ENCODE measurements at places on chromosomes 5 and 9.

DNA sequence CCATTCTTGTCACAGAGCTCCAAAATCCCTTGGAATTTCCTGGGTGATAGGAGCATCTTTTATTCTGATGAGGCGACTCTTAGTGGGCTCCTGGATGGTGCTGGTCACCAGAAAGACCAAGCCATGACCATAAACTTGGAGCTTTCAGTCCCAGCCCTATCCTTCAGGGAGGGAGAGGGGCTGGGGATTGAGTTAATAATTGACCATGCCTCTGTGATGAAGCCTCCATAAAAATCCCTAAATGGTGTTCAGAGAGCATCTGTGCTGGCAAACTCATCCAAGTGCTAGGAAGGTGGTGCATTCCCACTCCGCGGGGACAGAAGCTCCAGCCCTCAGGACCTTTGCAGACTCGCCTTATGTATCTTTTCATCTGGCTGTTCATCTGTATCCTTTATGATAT is 28.7 kb downstream of the MCCC2 start:
- DNase-seq = no peak

GRCh38 chr5:73204332-73204731 is 31.3 kb downstream of the TMEM174 start:
- DNase-seq = no peak

GRCh38 chr5:150122158-150122510 is 33.5 kb downstream of the PDGFRB start:
- DNase-seq = no peak

DNA sequence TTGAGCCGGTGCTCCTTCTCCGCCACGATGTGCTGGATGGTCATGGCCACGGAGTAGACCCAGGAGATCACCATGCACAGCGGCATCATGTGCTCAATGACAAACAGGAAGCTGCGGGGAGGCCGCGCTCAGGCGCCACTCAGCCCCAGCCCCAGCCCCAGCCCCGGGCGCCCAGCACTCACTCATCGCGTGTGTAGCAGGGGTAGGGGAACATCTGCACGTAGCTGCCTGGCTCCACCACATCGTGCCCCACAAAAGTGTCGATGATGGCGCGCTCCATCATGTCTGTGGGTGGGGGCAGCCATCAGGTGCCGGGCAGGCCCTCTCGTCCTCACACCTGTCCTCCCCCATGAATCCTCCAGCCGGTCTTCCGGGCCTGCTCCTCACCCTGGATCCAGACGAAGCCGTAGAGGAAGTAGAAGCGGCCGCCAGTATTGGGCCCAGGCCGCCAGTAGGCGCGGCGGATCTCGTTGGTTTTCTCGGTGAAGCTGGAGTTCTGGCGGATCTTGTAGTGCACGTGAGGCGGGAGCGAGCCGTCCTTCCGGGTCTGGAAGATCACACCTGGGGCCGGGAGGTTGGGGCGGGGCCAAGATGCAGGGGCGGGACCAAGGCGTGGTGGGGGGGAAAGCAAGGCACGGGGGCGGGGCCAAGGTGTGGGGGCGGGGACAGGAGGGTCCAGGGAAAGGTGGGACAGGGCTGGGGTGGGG is 10.1 kb downstream of the ABCA2 start:
- no peak for DNase-seq

DNA sequence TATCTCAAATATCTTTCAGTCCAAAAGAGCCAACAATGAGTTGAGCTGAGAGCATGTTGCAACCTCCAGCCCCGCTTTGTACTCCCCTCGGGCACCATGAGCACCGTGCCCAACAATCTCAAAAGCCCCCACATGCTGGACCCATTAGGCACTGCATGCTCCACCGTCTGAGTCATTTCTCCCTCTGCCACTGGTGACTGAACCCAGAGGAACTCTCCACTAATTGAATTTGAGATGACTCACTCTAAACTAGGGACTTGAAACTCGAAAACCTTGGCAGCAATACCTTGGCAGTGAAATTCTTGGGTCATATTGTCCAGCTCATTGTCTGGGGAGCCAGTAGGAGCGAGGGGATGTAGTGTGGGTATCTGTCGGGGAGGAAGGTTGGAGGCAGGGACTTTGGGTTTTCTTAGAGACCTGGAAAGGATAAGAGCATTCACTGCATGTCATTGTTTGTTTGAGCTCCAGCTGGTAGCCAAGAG is 49.9 kb upstream of the SLIT3 start:
- DNase-seq = no peak

- DNase-seq = no peak
These were observed 503.2 kb downstream of the GADD45G start for GRCh38 chr9:90107726-90108655.

DNA sequence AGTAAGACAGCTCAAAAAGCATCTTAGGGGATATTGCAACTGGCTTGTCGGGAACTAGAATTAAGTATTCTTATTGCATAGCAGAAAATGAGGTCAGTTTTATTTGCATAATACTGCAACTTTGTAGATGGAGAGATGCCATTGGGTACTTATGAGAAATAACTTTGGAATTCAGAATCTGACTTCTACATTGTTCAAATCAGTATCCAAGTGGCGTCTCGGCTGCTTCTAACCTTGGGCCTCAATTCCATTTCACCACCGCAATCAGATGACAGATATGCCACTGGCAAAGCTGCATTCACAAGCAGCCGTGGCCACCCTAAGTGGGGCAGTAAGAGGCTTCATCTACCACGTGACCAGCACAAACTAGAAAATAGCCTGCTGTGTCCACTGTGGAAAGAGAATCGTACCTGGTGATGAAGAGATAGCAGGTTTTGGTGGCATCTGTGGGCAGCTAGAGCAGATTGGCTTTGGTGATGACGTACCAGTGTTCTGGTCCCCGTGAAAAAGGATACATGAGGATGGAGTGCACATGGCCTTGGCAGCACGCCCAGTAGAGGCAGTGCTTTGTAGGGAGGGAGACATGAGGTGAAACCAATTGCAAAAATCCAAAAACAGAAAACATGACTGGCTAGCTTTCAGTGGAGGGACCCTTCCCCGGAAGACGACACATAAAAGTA is 116.6 kb downstream of the KLHL3 start:
- no peak for DNase-seq
